CD4-positive, alpha-beta T cell treated with Interleukin-15 for 1 hour (primary cell): ENCODE measurements at places on chromosomes 11 and 22.

GRCh38 chr22:41532908-41533825, 11.1 kb downstream of the POLR3H start:
- peak; percentile 61 for DNase-seq

- peak; percentile 29 for DNase-seq
These were observed 26.6 kb upstream of the IL17RA start for GRCh38 chr22:17057959-17058814.

GRCh38 chr11:123558536-123559315, 95.7 kb downstream of the SCN3B start:
- DNase-seq: no peak

- no peak for DNase-seq
These were observed 63.8 kb downstream of the ST14 start for GRCh38 chr11:130223291-130223971.

- no peak for DNase-seq
These were observed 1.0 kb downstream of the PIM3 start for GRCh38 chr22:49961601-49962011.

GRCh38 chr11:124829986-124830385, 29.8 kb upstream of the MSANTD2 start:
- DNase-seq: no peak

GRCh38 chr11:72491001-72491400, 56.7 kb upstream of the CLPB start:
- DNase-seq: no peak

DNA sequence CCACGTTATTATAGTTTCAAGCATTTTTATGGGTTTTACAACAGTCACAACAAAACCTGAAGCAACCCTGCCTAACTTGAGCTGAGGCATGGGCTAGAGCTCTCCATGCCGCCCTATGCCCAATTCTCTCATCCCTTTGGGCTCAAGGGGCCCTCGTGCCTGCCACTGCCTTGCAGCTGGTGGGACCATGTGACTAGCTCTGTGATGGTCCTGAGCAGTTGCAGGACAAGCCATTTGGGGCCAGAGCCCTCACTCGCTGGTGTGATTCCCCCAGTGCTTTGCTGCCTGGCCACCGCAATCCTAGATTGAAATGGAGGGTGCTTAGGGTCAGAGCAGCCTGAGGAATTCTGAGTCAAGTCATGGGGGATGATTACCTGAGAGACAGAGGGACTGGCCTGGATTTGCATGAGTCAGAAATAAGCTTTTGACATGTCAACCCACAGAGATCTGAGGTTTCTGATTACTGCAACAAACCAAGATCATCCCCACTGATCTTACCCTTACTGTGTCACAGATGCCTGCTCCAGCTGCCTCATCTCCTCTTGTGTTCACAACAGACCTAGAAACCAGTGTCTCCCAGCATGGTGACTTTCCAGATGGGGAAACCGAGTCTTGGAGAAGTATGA, 323.7 kb downstream of the BRD1 start:
- no peak for DNase-seq

DNA sequence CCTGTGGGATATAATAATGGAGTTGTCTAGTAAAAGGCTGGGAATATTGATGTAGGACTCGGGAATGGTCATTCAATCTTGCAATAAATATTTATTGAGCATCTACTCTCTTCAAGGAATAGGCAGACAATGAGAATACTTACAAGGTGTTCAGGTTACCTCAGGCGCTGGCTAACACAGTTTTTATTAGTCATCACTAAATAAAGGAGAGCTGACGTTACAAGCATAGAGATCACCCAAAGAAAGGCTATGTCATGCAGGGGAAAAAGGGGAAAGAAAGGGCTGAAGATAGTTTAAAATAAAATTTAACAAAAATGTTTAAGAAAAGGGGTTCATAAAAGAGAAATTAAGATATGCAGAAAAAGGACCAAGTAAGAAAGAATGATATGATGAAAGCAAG, 15.8 kb upstream of the CTSC start:
- no peak for DNase-seq

DNA sequence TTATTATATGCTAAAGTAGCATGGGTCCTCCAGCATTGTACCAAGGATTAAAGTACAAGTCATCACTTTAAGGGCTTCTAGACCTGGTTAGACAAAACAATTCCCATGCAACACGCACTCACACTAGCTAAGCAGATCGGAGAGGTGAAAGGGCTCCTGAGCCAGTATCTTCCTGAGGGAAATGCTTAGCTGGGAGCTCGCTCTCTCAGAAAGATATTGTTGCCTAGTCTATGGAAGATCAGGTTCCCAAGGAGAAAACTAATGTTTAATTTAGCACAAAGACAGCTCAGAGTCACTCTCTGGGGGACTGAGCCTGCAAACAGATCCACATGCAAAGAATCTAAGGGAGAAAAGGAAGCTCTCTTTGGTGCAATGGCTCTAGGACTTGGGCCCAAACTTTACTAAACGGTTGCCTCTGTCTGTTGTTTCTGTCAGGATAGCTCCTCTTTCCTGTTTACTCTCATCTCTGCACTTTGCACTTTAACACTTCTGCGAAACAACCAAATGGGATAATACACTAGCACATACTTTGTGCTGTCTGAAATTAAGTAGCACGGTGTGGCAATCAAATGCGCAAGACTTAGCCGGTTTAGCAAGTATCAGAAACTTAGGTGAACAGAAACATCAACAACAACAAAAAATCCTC, 10.7 kb downstream of the MAML2 start:
- DNase-seq: no peak
